NCI-H1048 (cell line): ENCODE measurements at places on chromosomes 7 and 10.

DNA sequence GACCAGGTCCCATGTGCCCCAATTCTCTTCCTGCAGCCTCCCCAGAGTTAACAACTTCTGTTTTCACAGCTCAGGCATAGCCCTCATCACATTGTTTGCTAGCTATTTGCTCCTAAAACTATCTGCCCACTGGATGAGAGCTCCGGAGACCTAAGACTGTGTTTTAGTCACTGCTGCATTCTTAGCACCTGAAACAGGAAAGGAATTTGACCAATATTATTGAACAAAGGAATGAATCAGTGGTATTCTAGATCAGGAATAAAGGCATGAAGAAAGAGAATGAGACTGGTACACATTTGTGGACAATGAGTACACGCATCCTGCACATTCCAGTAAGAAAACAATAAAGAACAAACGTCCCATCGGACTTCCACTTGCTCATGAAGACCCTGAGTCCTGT is 54.8 kb downstream of the PPP1R17 start:
- no peak for DNase-seq

DNA sequence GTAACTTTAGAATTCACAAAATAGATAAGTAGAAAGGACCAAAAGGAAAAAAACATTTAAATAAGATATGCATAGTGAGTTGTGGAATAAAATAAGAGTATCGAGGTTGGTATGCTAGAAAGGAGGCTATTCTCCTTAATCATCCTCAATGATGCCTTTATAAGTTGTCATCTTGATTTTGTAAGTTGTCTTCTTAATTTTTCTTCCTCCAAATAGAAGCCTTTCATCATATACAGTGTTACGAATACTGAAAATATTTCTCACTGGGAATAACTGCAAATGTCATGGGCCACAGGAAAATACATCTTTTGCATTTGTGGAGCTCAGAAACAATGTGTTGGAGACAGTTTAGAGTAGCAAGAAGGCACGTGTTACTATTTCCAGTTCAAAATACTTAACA is 31.5 kb upstream of the PRTFDC1 start:
- DNase-seq = no peak

- no peak for DNase-seq
These were observed 153.0 kb upstream of the PDE1C start for GRCh38 chr7:32223071-32223650.

- no peak for DNase-seq
These were observed 25.6 kb downstream of the DIP2C start for GRCh38 chr10:663831-664251.

- no peak for DNase-seq
These were observed 52.3 kb downstream of the CCDC71L start for GRCh38 chr7:106608661-106609060.

- no peak for DNase-seq
These were observed 30.1 kb downstream of the LRRC17 start for GRCh38 chr7:102942868-102943267.

GRCh38 chr7:14666304-14666703 is 236.2 kb downstream of the DGKB start:
- no peak for DNase-seq

- no peak for DNase-seq
These were observed 129.6 kb downstream of the BICC1 start for GRCh38 chr10:58642283-58642682.

GRCh38 chr7:134695321-134695860 is 48.7 kb downstream of the BPGM start:
- DNase-seq = no peak

GRCh38 chr10:126533644-126534043 is 136.8 kb downstream of the C10orf90 start:
- DNase-seq = no peak

DNA sequence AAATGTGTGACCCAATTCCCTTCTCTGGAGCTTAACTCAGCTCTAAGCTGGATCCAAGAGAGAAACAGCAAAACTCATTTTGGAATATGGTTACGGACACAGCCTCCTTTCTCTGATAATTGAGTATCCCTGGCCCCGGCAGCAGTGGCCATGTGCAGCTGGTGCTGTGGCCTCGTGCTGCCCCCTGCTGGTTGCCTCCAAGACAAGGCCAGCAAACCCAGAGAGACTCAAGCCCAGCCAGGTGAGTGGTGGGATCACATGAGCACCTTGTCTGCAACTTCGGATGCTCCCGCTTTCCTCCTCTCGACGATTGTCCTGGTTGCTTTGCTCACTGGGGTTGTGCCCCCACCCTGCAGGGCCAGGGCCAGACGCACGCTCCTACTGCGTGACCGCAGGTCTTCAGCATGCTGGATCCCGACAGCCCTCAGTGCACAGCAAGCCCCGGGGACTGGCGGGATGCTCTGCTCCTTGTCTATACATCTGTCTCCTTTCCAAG is 19.4 kb downstream of the SFTPD start:
- DNase-seq = peak; percentile 51

- DNase-seq = no peak
These were observed 176.6 kb downstream of the GALNT11 start for GRCh38 chr7:152202056-152202455.

- DNase-seq = no peak
These were observed 249.3 kb downstream of the REEP3 start for GRCh38 chr10:63770523-63770922.

DNA sequence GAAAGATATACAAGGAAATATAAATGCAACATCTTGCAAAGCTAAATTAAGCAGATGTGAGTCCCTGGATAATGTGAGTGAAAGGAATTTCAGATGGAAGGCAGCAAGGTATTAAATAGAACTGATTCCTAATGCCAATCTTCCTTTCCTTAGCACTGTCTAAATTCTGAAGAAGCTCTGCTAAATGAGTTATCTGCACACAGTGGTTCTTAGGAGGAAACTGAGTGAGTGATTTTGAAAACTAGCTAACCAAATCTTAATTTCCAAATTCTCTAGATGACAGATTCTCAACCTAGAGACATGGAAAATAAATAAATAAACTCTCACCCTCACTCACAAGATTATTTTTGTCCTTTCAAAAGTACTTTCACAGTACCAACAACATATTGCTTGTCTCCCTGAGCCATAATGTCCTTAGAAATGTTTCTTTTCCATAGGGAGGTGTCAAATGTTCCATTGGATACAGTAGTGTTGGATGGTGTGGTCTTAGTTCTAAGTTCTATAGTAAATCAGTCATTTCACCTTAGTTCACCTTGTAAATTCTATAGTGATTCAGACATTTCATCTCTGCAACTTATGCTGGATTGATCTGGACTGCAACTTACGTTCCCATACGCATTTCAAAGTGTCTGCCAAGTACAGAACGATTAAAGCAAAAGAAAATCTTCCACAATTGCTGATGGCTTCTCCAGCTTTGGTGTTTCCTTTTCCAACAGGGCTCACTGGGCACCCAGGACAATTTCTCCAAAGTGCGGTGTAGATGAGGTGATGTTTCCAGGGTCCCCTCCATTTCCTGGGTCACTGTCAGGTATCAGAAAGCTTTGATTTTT is 145.4 kb upstream of the FAM171A1 start:
- DNase-seq = no peak

DNA sequence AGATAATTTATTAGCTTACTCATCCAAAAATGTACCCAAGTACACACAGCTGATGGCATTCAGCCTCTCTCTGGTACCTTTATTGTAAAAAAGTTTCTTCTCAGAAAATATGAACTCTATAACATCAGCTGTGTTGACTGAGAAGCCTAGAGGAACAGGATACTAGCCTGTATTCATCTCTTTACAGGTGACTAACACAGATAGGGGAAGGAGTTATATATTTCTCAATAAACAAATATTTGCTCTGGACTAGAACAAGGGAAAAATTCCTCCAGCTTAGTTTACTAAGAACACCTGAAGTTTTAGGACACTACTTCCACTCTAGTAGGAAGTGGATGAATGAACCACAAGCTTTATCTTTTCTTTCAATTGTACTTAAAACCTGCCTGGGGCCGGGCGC is 67.8 kb downstream of the ZNF248 start:
- no peak for DNase-seq

- no peak for DNase-seq
These were observed 447.8 kb upstream of the KCND2 start for GRCh38 chr7:119825091-119825655.

DNA sequence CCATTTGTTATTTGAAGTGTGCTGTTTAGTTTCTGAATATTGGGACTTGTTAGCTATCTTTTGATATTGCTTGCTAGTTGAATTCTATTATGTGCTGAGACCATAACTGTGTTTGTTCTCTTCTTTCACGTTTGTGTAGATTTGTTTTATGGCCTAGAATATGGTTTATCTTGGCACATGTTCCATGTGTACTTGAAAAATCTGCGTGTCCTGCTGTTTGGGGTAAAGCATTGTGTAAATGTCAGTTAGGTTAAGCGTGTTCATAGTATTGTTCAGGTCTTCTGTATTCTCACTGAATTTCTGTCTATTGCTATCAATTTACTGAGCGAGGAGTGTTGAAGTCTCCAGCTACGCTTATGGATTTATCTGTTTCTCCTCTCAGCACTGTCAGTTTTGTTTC is 19.4 kb downstream of the MMP21 start:
- DNase-seq = no peak

- no peak for DNase-seq
These were observed 7.0 kb downstream of the ANKRD1 start for GRCh38 chr10:90913774-90914420.

DNA sequence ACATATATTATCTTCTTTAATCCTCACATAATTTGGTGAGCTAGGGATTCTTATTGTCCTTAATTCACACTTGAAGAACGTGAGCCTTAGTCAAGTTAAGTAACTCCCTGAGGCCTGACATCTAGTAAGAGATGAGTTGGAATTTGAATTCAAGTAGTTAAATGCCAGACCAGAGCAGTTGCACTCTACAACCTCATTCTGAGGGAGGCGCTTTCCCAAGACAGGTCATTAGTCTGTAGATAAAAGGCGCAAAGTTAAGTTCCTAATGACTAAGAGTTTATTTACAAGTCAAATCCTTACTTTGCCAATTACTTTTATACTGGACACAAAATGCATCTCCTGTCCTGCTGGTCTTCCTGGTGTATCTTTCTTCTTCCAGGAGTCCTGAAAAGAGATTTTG is 3.6 kb upstream of the EXOC6 start:
- DNase-seq = no peak

DNA sequence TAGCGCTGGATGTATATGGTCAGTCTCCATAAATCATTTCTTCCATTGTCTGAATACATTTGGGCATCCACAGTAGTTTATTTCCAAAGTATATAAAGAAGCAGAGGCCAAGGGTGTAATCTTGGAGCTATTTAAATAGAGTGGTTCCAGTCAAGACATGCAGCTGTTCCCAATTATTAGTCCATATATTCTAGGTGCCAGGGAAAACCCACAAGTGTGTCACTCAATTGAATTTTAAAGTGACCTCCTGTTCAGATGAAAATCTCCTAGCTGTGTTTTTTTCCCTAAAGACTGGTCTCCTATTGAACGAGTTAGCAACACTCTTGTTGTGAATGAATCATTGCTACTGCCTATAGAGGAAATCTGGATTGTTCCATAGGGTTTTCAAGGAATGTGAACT is 260.2 kb upstream of the BMPER start:
- no peak for DNase-seq

- no peak for DNase-seq
These were observed 56.0 kb downstream of the NKX6-2 start for GRCh38 chr10:132729810-132730572.

DNA sequence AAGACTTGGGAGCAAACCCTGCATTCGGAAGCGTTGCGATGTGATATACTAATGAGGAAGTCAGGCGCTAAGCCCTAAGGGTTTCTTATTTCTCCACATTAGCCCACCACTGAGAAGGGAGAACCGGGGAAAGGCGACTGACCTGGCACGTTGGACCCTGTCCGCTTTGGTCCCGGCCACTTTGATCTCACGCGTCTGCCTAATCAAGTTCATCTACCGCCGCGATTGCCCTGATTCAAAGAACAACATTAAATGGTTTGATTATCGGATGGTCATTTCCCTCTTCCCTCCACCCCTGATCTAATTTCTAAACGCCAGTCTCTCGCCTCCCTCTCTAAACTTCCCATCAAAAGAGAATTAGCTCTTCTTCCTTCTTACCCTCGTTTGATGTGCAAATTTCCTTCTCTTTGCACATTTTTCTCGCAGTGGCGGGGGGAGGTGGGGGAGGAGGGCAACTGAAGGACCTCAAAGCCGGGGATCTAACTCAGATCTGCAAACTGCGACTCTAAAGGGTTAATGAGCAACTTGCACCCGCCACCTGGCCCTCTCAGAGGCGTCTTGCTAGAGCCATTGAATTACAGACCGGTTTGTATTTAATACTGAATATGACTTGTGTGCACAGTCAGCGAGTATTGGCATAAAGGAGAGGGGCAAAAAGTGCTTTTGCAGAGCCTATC is 687 bp upstream of the DKK1 start:
- DNase-seq = no peak

- no peak for DNase-seq
These were observed 82.0 kb upstream of the GRB10 start for GRCh38 chr7:50864694-50865093.

- DNase-seq = no peak
These were observed 8.8 kb upstream of the SPAM1 start for GRCh38 chr7:123916240-123916724.

GRCh38 chr7:17989546-17989945 is 38.1 kb downstream of the PRPS1L1 start:
- DNase-seq = no peak

- no peak for DNase-seq
These were observed 49.5 kb downstream of the CHN2 start for GRCh38 chr7:29243910-29244655.

DNA sequence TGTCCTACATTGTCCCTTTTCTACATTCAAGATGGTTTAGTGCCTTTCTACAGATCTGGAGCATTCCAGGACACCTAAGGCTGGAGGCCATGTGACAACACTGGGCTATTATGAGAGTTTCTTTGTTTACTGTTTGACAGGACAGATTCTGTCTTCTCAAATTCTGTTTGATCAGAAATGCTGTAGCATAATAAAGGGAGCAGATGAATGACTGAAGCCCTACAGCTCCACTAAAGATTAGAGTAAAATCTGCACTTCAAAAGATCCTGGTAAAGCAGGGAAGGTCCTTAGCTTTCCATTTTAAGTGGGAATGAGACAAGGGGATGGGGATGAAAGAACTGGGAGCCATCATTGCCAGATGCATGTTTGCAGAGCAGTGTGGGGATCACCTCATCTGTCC is 38.4 kb downstream of the TMEM229A start:
- no peak for DNase-seq

DNA sequence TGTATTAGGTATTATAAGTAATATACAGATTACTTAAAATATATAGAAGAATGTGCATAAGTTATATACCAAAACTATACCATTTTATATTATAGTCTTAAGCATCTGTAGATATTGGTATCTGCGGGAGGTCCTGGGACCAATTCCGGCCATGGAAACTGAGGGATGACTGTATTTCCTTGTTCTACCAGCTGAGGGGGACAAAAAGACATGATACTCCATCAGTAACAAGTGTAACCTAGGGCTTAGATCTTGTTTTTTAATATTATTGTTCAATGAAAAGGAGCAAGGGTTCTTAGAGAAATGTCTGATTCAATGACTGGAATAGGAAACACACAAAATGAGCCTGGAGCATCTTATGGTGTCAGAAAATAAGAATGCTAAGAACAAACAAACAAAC is 752.5 kb downstream of the CCSER2 start:
- no peak for DNase-seq

- peak; percentile 84 for DNase-seq
These were observed 843 bp upstream of the GATA3 start for GRCh38 chr10:8053446-8054243.
